ENCODE measurements at places on chromosomes 16 and 17.

GRCh38 chr17:41301916-41302901 is at the start of gene KRTAP29-1:
Gene KRTAP29-1, minus strand, starts transcription at chr17:41302851. Its CDS starts 0 bp downstream, at chr17:41302851.
- no peak for DNase-seq

DNA sequence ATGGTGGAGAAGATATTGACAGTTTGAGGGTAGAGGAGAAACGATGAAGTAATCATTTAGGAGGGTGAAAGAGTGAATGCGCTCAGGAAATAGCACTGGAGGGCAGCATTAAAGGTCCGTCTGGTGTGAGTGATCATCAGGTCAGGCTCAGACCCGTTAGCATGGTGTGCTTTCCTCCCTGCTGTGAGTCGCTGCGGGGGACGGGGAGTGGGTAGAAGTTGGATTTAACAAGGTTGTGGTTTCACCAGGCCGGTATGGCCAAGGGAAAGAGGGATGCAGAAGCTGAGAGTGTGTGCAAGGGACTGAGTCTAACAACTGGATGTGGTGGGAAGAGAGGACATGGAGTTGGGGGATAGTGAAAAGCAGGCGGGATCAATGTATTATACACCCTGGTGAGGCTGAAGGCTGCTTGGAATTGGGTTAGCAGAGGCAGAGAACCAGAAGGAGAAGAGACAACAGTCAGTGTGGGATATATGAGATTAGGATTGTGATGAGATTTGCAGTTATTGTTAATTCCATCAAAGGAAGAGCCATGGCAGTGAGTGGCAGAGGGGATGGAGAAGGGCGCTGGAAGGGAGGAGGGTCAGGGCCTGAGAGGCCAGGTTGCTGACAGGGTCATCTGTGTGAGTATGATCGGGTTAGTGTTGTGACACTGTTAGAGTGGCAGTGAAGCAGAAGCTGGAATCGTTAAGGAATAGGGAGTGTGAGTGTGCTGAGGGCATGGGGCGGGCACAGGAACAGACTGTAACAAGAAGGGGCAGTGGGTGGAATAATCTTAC is 59.0 kb upstream of the TBX2 start:
- DNase-seq = no peak

DNA sequence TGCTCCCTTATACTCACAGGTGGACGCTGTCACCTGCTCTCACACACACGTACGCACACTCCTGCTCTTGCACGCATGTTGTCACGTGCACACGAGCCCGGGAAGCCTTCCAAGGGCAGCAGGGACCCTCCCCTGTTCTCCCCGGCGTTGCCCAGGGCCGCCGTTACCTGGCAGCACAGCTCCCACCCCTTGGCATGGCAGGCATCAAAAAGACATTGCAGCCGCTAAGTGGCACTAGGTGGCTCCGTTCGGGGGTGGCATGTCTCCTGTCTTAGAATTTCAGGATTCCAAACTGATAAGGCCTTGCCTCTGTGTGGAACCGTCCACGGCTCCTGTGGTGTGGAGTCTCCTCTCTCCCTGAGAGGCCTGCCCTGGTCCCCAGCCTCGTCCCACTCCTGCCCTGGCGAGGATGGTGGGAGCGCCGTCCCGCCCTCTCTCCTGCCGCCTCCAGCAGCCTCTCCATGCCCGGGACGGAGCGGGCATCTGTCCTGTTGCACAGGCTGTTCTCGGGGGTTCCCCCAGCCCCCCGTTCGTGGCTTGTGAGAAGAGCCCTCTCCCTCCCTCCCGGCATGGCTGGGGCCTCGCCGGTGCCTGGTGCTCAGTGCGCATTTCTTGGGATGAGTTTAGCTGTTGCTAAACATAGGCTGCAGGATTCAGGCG is 126.7 kb upstream of the GSE1 start:
- peak; percentile 47 for DNase-seq

DNA sequence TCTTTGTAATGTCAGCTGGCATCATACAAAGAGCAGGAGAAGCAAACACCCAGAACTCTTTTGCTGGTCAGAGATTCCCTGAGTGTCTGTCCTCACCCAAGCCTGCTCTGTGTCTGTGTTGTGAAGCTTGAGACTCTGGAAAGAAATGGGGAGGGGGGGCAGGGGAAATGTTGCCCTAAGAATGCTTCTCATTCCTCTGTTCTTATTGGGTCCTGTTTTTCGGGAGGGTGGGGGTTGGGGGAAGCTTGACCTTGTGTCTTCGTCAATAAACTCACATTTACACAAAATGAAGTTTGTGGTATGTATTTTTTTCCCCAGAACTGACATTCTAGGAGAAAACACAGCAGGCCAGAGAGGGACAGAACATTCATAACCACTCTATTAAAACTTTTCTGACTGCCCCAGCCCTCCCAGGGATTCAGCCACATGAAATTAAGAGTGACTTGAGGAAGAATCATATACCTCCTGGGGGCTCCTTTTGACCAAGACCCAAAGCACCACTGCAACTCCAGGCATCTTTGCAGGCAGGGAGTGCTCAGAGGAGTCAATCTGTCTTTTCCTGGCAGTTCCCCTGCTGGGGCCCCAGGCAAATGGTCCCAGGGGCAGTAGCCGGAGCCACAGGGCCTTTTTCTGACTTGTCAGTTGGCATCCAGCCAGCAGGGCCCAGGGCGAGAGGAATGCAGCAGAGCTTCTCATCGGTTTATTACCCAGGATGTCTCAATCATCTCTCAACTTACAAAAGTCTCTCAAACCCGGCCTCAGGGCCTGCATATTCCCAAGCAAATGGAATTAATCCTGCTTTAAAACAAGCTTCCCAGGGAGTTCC is 5.1 kb upstream of the RASL10B start:
- DNase-seq = no peak

DNA sequence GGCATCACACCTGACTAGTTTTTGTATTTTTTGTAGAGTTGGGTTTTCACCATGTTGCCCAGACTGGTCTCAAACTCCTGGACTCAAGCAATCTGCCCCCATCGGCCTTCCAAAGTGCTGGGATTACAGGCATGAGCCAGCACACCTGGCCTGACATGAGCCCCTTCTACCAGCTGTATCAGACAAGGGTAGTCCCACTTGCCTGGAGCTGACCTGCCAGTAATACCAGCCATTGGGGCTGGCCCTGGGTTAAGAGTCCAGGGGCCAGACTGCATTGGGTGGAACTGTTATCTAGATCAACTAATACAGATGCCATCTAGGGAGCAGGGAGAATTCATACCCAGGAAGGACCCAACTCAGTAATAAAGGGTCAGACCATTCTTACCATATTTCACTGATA is 28.1 kb downstream of the WSB1 start:
- DNase-seq = no peak

DNA sequence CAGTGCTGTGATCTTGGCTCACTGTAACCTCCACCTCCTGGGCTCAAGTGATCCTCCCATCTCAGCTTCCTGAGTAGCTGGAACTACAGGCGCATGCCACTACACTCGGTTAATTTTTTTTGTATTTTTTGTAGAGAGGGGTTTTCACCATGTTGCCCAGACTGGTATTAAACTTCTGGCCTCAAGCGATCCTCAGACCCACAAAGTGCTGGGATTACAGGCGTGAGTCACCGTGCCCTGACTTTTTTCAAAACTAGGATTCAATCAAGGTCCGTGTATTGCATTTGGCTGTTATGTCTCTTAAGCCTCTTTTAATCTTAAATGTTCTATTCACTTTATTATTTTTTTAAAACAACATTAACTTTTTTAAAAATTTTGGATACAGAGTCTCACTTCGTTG is 4.3 kb upstream of the CCL22 start:
- DNase-seq = no peak
